ENCODE measurements at places on chromosomes 12 and 14.

DNA sequence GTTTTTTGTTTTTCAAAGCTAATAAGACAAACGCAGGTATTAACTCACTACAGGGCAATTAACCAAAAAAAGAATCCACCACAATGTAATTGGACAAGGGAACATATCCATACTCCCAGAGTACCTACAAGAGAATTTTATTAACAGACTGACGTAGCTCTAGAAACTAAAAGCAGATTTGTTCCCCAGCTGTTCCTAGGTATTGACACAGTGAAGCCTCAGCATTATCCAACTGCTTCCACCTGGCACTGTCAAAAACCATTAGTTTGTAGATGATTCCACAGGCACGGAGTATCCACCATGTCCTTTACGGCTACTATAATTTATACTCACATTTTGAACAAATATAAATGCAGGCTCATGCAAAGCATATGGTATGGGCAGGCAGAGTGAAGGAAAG lies 22.3 kb downstream of the PPM1H start:
- no peak for DNase-seq

DNA sequence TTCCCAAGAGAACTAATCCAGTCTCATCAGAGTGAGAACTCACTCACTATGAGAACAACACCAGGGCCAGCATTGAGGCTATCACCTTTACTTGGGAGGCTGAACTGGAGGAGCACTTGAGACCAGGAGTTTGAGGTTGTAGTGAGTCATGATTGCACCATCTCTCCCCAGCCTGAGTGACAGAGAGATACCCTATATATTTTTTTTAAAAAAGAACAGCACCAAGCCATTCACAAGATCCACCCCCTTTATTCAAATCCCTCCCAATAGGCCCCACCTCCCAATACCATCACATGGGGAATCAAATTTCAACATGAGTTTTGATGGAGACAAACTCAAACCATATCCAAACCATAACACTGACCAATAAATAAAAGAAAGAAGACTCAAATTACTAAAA lies 3.7 kb upstream of the TMX1 start:
- peak; percentile 22 for DNase-seq

DNA sequence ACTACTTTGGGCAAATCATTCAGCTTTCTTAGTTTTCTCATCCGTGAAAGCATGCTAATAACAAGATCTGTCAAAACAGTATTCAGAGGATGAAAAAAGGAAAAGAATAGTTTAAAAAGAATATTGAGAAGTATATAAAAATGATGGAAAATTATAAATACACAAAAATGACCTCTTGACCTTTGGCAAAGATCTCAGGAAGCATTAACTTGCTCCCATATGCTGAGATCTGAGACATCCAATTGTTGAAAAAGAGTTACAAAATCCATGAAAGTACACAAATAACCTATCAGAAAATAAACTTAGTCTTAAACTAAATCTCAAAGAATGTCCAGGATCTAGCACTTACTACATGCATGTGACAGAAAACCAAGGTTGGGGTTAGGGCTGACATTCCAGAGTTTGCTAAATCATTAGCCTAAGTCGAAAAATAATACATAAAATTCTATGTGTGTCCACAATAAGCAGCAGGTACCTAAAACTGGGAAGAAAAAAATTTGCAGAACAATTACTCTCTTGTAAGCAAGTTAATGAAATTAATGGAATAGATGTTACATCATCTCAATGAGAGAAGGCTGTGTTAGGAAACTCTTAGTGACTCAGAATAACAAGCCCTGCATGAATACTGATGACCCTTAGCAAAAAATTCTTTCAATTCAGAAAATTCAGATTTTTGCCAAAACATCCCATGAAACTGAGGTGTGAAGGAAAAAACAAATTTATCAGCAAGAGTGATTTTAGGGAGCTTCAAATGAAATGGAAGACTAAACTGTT lies 3.4 kb downstream of the PAH start:
- no peak for DNase-seq

DNA sequence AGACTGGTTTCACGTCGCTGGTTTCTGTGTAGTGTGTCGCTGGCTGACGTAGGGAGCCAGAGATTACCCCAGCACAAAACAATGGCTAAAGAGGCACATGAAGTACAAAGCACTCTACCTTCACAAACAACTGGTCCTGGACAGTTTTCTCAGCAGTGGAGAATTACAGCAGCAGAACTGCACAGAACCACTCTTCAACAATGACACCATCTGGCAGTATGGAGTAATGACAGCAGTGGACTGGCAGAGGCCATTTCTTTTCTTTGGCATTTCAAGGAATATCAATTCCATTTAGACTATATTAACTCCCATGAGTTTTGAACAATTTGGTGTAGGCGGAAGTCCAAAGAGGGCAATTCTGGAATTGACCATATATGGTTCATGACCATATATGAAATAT lies 1074.1 kb downstream of the AACS start:
- no peak for DNase-seq

DNA sequence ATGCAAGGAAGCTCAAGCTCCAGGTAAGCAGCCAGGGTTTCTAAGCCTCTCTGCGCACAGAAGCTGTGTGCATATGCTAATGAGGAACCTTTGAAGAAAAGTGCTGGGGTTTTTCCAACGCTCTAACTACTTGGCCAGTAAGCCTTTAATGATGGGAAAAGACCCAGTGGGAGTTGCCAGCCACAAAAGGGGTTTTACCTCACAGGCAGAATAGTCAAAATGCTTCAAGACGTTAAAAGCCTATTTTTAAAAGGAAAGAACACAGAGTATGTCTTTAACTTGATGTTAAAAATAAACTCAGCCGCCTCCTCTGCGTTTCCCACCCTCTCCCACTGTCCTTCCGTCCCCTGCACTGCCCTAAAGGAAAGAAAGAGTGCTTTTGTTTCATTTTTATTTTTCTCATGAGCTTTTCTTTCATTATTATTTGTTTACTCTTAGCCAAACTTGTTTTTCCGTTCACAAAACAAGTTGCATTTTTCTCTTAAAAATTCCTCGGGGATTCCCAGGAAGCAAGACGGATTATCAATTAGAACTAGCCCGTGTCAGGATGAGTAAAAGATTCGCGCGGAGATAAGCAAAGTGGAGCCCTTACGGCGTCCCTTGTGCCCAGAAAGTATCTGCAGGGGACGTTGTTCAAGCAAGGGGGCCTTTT lies 209.8 kb upstream of the NUDT4 start:
- peak; percentile 51 for DNase-seq

- DNase-seq = no peak
Measured at GRCh38 chr12:11812586-11813437, 163.3 kb downstream of the ETV6 start.

GRCh38 chr12:54879150-54879549 lies 24.8 kb downstream of the MUCL1 start:
- peak; percentile 22 for DNase-seq

- DNase-seq = no peak
Measured at GRCh38 chr14:74908861-74909341, 14.2 kb downstream of the RPS6KL1 start.

DNA sequence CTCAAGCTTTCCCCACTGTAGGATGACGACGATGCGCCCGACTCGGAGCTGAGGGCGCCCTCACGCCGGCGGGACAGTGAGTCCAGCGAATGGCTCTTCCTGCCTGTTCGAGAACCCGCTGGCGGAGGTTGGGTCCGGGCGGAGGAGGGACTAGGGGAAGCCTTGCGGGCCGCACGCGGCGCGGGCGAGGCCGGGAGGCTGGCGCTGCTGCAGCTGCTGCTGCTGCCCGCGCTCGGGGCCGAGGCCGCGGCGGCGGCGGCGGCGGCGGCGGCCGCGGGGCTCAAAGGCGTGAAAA lies 1.9 kb downstream of the CCDC177 start:
- DNase-seq = no peak

GRCh38 chr12:127629066-127629820 lies 637.7 kb upstream of the TMEM132C start:
- DNase-seq = no peak

DNA sequence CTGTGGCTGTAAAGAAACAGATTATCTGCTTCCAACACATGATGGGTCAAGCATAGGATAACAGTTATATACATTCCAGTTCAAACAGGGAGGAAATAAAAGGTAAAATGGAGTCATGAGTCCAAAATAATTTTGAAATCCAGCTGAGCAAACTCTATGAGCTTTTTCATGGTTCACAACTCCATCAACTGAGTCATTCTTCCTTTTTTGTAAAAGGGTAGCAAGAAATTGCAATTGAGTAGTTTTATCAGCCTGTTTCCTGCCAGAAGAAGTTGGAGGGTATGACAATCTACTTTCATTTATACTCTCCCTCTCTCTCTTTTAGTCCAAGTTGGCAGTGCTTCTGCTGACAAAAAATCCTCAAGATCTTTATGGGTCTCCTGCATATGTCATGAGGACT lies 95.6 kb downstream of the CPNE8 start:
- DNase-seq = no peak

DNA sequence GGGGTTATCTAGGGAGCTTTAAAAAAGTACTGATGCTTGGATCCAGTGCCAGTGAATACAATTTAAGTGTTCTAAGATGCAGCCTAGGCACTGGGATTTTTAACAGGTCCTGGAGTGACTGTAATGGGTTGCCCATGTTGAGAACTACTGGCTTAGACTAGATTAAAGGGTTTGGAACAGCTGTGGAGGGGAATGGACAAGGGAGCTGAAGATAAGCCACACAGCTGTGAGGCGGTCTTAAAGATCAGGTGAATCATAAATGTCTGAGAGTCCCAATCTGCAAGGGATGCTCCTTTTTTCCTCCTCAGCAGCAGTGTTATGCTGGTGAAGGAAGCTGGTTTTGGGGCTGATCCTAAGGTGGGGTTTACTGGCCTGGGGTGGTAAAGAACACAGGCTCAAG lies 35.5 kb upstream of the FRMD6 start:
- DNase-seq = no peak

DNA sequence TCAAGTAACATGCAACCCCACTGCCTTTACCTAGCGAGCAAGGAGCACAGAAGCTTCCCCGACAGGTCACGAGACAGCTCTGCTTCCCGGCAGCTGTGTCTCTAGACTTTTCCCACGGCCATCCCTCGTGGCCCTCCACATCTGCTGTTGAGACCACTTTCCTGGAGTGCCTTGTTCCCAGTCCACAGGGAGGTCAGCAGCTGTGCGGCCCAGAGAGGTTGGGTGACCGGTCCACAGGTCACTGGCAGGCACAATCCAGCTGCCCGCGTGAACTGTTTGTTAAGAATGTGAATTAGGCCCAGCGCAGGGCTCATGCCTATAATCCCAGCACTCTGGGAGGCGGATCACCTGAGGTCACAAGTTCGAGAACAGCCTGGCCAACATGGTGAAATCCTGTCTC lies 71.5 kb downstream of the SCARB1 start:
- DNase-seq = no peak

- no peak for DNase-seq
Measured at GRCh38 chr12:109064143-109064542, 11.8 kb downstream of the USP30 start.

DNA sequence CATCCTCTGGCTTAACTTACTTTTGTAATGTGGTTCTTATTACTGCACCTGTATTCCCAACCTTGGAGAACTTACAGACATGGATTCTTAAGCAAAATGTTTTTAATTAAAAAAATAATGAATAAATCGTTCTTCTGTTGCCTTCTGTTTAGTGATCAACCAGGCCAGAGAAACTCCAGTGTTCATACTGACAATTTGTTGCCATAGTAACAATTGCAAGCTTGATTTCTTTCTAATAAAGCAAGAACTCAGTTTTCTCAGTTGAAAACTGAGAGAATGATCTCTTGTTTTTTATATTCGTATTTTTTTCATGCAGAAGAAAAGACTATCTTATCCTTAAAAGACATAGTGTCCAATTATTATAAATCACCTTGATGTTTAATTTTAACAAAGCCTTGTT lies 106.5 kb upstream of the LMNTD1 start:
- DNase-seq = no peak

GRCh38 chr12:2876431-2877046 lies 435 bp downstream of the FOXM1 start:
- peak; percentile 49 for DNase-seq

DNA sequence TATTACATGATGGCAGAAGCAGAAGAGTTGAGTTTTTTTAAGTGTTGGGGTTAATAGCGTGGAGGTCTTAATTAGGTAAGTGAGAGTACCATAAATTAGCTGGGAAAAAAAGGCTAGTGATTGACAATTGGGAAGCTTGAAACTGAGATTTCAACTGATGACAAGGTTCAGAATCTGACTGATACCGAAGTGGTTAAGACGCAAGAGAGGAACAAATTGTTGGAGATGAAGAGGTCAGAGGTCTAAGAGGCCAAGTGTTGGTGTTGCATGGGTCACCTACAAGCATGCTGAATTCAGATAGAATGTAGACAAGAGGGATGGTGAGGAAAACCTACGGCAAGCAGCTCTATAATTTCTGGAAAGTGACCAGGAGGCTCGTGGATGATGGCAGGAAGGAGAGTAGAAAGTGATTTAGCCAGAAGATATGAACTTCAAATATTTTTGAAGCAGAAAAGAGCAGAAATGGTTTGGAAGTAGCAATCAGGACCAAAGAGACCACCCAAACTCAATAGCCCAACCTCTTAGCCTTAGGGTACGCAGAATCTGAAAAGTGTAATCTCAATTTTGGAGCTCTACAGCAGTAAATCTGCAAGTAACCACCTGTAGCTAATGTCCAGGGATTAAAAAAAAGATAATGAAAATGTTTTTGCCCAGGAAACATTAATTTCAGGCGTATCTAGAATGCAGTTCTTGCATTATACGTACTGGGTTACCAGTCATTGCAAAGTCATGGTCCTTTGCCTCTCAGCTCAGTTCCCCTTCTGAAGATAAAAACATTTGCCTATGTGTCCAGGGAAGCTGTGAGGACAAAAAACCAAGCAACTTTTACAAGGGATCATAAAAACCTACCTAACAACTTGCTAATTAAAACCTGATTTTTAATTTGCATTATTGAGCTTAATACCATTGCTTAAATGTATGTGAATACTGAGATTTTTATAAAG lies 1.7 kb upstream of the TMPO start:
- DNase-seq = no peak

GRCh38 chr14:68248481-68249255 lies 429.1 kb downstream of the RAD51B start:
- no peak for DNase-seq

DNA sequence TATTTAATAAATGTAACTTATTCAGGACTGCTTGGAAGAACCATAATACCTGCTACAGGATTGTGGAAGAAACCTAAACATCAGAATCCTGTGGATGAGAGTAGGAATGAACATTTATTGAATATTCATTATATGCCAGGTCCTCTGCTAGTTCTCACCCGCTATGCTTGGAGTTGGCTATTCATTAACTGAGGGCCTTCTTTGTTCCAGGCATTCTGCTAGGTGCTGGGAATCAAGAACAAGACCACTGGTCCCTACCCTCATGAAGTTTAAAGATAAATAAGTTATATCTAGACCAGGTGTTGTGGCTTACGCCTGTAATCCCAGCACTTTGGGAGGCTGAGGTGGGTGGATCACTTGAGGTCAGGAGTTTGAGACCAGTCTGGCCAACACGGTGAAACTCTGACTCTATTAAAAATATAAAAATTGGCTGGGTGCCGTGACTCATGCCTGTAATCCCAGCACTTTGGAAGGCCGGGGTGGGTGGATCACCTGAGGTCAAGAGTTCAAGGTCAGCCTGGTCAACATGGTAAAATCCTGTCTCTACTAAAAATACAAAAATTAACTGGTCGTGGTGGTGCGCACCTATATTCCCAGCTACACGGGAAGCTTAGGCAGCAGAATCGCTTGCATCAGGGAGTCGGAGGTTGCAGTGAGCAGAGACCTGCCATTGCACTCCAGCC lies 3.8 kb upstream of the TULP3 start:
- no peak for DNase-seq

GRCh38 chr14:99635116-99635515 lies 9.8 kb upstream of the HHIPL1 start:
- no peak for DNase-seq

GRCh38 chr12:110689281-110690126 lies 589 bp upstream of the HVCN1 start:
- DNase-seq = peak; percentile 52

All from activated CD4-positive, alpha-beta T cell treated with anti-CD3 and anti-CD28 coated beads for 48 hours (primary cell).